Stimulated activated CD8-positive, alpha-beta memory T cell treated with anti-CD3 and anti-CD28 coated beads, Interleukin-15, amount 100 ng/mL, for 4 hours (primary cell): ENCODE measurements at places on chromosomes 16 and 17.

DNA sequence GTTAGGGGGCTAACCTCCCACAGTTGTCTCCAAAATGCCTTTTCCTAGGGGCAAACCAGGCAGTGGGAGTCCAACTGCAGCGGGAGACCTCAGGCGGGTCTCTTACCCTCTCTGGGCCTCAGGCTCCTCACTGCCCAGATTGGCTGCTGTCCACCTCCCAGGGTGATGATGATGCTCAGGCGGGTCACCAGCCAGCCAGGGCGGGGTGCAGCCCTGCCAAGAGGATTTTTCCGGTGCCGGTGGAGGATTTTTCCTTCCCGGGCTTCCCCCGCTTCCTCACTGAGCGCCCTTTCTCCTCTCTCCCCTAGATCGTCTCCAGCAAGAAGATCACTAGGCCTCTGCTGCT lies 22.8 kb downstream of the CPNE2 start:
- no peak for DNase-seq

DNA sequence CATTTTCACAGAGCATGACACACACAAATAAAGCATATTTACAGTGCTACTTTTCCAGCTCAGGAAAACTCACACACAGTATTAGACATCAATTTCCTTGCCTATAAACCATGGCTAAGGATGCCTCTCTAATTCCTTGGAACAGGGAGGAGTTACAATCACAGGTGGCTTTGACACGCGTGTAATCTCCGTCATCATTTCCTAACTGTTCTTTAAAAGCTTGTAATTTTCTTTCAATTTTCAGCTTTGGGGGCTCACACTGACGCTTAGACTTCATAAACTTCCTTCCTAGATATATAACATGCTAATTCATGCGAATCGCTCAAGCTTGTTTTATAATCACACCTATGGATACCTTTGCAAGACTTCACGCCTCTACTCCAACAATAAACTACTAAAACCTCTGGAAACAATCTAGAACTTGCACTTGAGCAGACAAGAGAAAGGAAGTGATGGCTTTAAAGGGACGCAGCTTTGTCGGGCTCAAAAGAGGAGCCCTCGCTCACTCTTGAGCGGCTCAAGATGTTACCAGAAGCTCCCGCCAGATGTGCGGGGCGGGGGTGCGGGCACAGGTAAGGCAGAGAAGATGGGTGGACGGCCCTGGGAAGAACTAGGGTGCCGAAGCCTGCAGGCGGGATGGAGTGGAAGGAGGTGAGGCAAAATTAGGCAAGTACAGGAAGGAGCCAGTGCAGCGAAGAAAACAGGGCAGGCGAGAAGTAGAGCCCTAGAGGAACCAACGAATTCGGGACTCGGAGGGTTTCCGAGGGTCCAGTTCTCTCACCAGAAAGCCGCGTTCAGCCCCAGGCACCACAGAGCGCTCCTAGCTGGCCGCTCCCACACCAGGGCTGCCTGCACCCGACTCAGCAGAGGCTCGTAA lies 631 bp downstream of the RETREG3 start:
- no peak for DNase-seq

DNA sequence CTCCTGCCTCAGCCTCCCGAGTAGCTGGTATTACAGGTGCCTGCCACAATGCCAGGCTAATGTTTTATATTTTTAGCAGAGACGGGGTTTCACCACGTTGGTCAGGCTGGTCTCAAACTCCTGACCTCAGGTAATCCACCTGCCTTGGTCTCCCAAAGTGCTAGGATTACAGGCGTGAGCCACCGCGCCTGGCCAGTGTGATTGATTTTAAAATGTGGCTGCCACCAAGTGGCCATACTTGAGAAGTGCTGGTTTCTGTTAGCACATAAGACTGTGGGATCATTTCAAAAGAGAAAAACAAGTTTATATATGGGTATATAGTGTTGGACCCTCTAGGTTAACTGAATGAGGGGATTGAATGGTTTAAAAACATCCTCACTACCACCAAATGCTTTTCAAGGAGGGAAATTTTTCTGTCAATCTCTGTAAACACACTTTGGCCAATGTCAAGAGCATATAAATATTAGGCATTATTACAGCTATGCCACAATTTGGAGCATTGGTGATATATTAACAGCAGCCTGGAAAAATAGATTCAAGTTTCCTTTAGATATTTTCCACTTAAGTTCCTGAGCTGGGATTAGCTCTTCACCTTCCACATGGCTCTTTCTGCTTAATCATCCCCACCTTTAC lies 13.5 kb upstream of the DHRS13 start:
- DNase-seq = no peak

DNA sequence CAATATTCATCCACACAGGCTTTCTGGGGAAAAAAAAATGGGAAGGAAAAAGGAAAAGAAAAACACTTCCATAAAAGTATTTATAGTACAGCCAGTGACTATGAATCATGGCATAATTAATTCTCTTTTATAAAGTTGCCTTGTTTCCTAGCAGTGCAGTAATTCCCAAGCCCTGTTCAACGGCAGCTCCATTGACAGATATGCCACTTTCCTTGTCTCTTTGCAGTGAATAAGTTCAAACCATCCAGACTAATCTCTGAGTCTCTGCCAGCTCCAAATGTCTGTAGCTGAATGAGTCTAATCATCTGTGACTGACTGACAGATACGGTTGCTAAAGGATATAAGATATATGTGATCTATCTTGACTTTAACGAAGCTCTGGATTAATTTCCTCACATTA lies 52.9 kb upstream of the KCNJ16 start:
- DNase-seq = no peak

- no peak for DNase-seq
These were observed 69.4 kb upstream of the SMIM36 start for GRCh38 chr17:55580596-55581133.

- DNase-seq = no peak
These were observed 67.5 kb downstream of the SEC14L1 start for GRCh38 chr17:77208217-77208808.

DNA sequence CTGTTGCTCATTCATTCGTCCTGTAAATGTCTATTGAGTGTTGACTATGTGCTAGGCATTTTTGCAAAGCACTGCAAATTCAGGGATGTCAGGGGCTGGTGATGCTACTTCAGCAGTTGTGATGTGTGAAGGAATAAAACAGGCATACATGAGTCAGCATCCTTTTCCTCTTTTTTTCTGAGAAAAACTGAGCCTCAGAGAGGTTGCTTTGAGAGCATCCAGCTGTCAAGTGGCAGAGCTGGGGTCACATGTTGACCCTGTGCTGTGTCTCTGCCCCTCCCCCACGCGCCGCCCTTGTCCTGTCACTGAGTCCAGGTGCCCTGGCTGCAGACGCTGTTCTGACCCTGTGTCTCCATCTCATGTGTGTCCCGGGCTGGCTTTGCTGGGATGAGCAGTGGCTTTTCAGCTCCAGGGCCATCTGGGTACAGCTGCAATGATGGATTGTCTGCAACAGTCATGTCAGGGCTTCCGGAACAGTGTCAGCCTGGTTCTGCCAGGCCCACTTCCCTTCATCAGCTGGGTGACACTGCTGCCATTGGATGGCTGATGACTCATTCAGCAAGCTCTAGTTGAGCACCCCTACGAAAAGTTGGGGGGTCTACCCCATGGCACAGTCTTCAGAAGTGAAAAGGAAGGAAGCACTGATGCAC lies 14.9 kb downstream of the SEC14L5 start:
- DNase-seq = no peak

GRCh38 chr17:29021226-29021625 lies 15.4 kb upstream of the SEZ6 start:
- no peak for DNase-seq

DNA sequence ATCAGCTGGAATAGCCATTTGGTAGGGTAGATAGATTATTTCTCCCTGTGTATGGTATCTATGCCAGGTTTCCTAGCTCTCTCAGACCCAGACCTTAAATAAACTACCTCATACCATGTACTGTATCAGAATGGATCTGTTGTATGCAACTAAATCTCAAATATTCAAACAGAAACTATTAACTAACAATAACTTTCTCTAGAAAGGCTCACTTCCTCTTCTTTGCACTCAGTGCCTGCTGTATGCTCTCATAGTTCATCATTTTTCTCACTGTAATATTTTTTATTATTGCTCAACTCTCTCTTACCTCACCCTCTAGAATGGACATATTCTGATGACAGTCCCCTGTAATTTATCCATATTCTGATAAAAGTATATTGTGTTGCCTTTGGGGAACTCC lies 182.4 kb downstream of the TOX3 start:
- DNase-seq = no peak

DNA sequence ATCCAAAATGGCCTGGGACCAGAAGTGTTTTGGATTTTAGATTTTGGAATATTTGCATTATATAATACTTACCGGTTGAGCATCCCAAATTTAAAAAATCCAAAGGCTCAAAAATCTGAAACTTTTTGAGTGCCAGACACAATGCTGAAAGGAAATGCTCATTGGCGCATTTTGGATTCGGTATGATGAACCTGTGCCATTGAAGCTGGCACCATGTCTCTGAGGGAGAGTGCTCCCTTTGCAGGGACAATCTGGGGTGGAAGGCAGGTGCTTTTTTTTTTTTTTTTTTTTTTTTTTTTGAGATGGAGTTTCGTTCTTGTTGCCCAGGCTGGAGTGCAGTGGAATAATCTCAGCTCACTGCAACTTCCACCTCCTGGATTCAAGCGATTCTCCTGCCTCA lies 17.7 kb downstream of the SMTNL2 start:
- no peak for DNase-seq

GRCh38 chr17:17900615-17901520 lies 64.1 kb upstream of the SREBF1 start:
- DNase-seq = no peak

- no peak for DNase-seq
These were observed 58.1 kb upstream of the ADORA2B start for GRCh38 chr17:15886804-15887203.

DNA sequence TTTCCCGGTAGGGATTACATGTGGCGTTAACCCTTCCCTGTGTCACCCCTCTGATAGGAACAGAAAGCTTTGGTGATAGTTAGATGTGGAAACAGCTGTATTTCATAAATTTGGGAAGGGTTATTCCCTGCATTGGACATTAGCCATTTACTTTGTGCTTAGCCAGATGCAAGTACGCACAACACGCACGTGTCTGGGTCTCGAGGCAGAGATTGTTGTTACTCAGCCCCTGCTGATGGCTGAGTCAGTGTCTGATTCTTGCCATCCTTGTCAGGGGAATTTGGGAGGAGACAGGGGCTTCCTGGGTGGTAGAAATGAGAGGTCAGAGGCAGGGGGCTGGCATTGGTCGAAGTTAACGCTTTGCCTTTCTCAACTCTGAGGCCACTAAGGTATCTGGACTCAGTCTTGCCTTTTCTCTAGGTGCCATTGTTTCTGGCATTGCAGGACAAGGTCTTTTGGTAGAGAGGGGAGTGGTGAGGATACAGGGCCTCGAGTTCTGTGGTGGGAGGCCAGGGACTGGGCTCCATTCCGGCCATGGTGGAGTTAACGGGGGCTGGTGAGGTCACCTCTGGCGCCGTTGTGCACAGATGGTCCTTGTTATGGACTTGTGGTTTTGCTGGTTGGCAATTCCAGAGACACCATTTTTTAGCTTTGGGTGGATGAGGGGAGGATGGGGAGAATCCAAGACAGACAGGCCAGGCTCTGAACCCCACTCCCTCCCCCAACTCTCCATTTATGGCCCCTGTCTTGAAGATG lies 8.2 kb downstream of the MMP2 start:
- DNase-seq = no peak

- DNase-seq = no peak
These were observed 41.8 kb downstream of the PAFAH1B1 start for GRCh38 chr17:2635241-2635640.

- DNase-seq = no peak
These were observed 12.7 kb upstream of the HERPUD1 start for GRCh38 chr16:56919099-56919800.

DNA sequence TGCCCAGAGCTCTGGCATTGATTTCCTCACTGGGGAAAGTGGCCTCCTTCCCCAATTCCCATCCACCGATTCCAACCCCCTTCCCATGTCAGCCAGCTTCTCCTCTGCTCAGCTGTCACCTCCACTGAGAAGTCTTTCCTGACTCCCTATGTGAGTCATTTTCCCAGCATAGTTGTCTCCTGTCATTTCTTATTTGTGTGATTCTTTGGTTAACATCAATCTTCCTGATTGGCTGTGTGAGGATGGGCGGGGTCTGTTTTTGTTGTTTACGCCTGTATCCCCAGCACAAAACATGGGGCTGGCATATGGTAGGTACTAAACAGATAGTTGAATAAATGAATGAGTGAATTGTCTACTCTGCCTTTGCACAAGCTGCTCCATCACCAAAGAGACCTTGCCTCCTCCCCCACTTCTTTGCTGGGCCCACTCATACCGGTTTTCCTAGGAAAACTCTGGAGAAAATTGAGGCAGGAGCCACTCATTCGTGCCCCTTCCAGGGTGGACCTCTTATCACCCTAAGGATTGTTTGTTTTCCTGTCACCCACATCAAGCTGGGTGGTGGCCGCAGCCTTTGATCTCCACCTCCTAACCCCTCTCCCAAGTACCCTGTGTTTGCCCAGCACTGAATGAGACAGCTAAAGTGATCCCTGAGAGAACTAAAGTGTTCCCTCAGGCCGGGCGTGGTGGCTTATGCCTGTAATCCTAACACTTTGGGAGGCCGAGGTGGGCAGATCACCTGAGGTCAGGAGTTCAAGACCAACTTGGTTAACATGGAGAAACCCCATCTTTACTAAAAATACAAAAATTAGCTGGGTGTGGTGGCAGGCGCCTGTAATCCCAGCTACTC lies 1.2 kb upstream of the GRB7 start:
- no peak for DNase-seq

DNA sequence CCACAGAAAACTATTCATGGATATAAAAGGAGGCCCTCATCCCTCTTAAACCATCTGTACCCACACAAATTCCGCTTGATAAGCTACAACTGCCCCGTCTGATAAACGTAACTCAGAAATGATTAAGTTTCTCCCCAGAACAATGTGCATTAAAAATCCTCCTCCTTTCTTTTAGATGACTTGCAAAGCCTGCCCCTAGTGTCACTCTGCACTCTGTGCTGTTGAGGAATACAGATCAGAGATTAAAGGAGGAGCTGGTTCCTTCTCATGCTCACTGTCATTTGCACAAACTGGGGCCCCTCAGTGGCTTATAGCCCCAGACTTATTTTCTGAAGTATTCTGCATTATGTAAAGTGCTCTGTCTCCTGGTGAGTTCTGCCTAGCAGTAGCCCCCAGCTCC lies 33.3 kb downstream of the CDRT15 start:
- no peak for DNase-seq

GRCh38 chr16:51147776-51148677 lies 3.0 kb downstream of the SALL1 start:
- DNase-seq = no peak

DNA sequence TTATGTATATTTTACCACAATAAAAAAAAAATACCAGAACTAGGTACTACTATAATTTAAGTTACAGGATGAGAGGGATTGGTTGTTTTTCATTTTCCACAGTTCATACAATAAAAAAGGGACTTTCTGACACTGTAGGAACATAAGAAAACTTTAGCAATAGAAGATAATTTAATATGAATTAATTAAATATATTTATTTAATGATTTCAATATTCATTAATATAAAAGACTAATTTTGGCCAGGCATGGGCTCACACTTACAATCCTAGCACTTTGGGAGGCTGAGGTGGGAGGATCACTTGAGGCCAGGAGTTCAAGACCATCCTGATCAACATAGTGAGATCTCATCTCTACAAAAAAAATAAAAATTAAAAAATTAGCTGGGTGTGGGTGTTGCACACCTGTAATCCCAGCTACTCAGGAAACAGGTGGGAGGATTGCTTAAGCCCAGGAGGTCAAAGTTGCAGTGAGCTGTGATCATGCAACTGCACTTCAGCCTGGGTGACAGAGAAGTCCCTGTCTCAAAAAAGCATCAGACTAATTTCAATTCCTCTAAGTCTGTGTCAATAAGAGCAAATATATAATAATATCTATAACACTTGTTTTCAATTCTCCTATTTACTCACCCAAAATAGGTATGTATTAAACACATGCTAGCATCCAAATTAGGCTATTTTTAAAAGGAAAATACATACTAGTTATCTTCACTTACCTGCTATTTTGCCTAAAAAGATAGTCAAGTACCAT lies 79.6 kb downstream of the BRIP1 start:
- DNase-seq = no peak
